Foreskin keratinocyte (primary cell): ENCODE measurements at places on chromosomes 6 and 20. TPM values are rescaled to one million over a fixed set of nuclear protein-coding genes. Genes with fewer than 3 reads are reported as not detected.

The TAB2 gene
- polyA plus RNA-seq = 12.7 and 16.0 TPM in 2 replicates

The MOG gene
- polyA plus RNA-seq = not detected in 2 replicates

The GRM1 gene
- polyA plus RNA-seq = not detected in 2 replicates

The MAP3K7 gene
- polyA plus RNA-seq = 14.6 and 15.2 TPM in 2 replicates

The FAM229B gene
- polyA plus RNA-seq = 18.7 and 23.6 TPM in 2 replicates

The MCM3 gene
- polyA plus RNA-seq = 71.5 and 88.1 TPM in 2 replicates

The NHSL1 gene
- polyA plus RNA-seq = 3.1 and 3.2 TPM in 2 replicates

The C20orf141 gene
- polyA plus RNA-seq = not detected in 2 replicates

The NXT1 gene
- polyA plus RNA-seq = 52.2 and 58.5 TPM in 2 replicates

The C6orf52 gene
- 1.4 and 2.7 TPM in 2 replicates for polyA plus RNA-seq

The HLA-DOB gene
- 3.0 and 3.5 TPM in 2 replicates for polyA plus RNA-seq

The MACROD2 gene
- polyA plus RNA-seq = 0.28 and 0.30 TPM in 2 replicates

The KIF3B gene
- 7.4 and 8.0 TPM in 2 replicates for polyA plus RNA-seq

The NTSR1 gene
- 3.1 and 3.3 TPM in 2 replicates for polyA plus RNA-seq

The COL11A2 gene
- polyA plus RNA-seq = 0.13 and 0.16 TPM in 2 replicates

The LRFN2 gene
- polyA plus RNA-seq = not detected in 2 replicates
